Pancreas (tissue), 10 donors: ENCODE measurements at places on chromosomes 3 and 15.
A peak's percentile ranks its signal among the peaks of the same experiment; 100 is the strongest.

DNA sequence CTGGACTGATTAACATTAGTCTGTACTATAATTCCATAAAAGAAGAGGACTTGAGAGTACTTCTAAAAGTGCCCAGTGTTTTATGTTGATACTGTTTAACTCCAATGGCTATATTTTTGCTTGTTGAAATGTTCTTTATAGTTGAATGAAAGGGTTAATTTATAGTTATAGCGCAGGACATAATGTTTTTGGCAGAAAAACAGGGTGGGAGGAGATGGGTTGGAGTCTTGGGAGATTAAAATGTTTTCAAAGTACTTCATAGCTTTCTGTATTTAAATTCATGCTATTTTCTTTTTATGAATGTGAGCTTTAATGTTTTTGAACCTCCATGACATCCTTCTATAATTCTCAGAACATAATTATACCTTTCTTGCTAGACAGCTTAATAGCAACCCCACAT is 108.2 kb downstream of the CNTN3 start:
- no peak overlapping the region for H3K4me3 ChIP-seq
- H3K4me1 ChIP-seq = no peaks in the 10 kb centered on the region
- H3K27ac ChIP-seq = no peak overlapping the region
- H3K36me3 ChIP-seq = no peaks in the 10 kb centered on the region
- no peaks in the 10 kb centered on the region for H3K27me3 ChIP-seq

GRCh38 chr15:92570391-92570790 is 85.2 kb downstream of the FAM174B start:
- H3K27ac ChIP-seq = no peak overlapping the region
- H3K4me3 ChIP-seq = no peak overlapping the region
- H3K36me3 ChIP-seq = no peaks in the 10 kb centered on the region
- no peak for DNase-seq

- H3K27ac ChIP-seq = no peak overlapping the region
- H3K4me1 ChIP-seq = no peaks in the 10 kb centered on the region
- no peak for DNase-seq
- no peaks in the 10 kb centered on the region for H3K27me3 ChIP-seq
- H3K4me3 ChIP-seq = no peak overlapping the region
- no peaks in the 10 kb centered on the region for H3K36me3 ChIP-seq
These were observed 21.2 kb downstream of the LRRC2 start for GRCh38 chr3:46544771-46545503.

DNA sequence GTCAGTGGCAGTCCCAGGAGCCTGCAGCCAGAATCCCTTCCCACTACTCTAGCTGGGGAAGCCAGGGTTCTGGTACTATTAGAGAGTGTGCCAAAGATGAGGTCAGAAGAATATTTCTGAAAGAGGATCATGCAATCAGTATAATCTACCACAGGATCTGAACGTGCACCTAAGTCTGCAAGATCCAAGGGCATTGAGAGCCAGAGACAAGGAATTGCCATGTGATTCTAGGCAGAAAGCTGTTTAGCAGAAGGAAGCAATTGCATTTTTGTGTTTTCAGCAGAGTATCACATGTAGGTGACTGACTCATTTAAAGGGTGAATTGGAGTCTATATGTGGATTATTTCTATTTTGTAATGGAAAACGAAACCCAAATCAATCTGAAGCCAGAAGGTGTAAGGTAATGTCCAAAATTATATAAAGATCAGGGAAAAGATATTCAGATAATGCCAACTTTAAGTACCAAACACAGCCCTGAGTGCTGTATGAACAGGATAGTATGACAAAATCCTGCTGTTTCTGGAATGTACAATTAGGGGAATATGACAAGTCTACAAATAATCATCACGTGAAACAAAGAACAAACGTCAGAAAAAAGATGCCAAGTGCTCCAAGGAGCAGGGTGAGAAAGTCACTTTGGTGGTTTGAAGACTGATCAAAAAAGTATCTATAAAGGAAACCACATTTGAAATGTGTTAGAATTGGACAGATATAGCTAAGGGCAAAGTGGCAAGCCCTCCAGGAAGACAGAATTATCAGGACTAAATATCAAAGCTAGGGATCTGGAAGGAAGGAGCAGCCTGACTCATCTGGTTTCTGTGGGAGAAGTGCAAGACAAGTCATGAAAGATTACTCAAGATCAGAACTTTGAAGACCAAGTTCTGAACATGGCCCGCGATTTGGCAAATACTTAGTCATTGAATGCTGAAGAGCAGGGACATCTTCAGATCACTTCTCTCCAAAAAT is 1036.6 kb downstream of the NTRK3 start:
- no peaks in the 10 kb centered on the region for H3K4me1 ChIP-seq
- no peak for DNase-seq
- no peak overlapping the region for H3K4me3 ChIP-seq

DNA sequence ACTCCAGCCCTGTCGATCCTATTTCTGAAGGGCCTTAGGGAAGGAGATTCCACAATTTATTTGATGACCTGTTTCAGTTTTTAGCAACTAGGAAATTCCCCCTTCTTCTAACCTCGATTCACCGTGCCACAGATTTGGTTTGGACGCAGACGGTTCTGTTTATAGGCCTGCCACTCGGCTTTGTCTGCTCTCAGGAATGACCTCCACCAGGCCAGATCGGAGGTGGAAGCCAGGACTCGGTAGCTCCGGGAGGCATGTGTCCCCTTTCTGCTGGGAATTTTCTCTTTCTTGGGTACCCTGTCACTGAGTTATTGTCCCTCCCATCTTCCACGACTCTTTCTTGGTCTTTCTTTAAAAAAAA is 85.5 kb upstream of the ETV5 start:
- H3K27me3 ChIP-seq = no peaks in the 10 kb centered on the region
- DNase-seq = no peak
- H3K36me3 ChIP-seq = no peaks in the 10 kb centered on the region

DNA sequence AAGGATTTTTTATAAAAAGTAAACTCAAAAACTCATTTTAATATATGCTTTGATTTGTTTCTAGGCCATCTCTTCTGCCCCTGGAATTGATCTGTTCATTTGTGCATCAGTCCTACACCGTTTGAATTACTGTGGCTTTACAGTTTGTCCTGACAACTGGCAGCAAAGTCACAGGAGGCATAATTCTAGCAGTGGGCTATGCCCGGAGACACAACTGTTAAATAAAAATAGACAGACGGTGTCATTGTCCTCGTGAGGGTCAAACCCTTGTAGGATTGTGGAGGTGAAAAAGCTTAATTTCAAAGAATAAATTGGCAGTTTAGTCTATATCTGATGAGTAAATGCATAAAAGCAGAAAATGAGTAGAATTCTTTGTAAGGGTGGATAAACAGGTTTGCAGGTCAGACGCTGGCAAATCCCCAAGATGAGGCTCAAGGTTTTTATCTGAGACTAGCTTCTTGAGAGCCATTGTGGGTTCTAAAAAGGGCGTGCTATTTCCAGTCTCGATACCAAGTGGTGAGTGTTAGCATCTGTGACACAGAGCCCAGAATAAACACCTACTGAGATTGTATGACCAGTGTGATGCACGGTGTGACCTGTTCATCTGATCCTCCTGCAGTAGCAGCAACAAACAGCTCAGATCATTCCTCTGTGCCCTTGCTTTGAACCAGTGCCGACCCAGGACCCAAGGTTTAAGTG is 51.5 kb upstream of the SLCO3A1 start:
- no peak for DNase-seq
- H3K27me3 ChIP-seq = no peaks in the 10 kb centered on the region
- H3K36me3 ChIP-seq = no peaks in the 10 kb centered on the region

- H3K27ac ChIP-seq = no peak overlapping the region
- no peaks in the 10 kb centered on the region for H3K4me1 ChIP-seq
- no peaks in the 10 kb centered on the region for H3K27me3 ChIP-seq
- no peaks in the 10 kb centered on the region for H3K36me3 ChIP-seq
- DNase-seq = no peak
- no peak overlapping the region for H3K4me3 ChIP-seq
These were observed 206.1 kb upstream of the ATP10A start for GRCh38 chr15:26069231-26069641.

DNA sequence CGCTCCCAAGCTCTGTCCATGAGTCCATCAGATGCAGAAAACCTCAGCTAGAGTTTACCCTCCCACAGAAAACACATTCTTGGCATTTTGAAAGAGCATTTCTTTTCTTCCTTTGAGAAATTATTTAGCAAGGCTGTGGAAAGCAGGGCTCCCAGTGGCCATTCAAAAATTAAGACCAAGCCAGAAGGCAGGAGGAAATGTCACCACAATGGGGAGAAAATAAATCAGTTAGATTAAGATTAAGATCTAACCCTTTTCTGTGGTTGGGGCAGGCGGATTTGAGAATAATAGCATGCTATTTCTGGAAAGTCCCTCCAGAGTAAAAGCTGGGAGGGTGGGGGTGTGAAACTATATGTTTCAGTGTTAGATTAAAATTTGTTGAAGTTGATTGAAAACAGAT is 20.2 kb downstream of the LRIG1 start:
- H3K36me3 ChIP-seq = no peaks in the 10 kb centered on the region
- H3K27ac ChIP-seq = peak overlapping the region; percentile 82
- no peak for DNase-seq

DNA sequence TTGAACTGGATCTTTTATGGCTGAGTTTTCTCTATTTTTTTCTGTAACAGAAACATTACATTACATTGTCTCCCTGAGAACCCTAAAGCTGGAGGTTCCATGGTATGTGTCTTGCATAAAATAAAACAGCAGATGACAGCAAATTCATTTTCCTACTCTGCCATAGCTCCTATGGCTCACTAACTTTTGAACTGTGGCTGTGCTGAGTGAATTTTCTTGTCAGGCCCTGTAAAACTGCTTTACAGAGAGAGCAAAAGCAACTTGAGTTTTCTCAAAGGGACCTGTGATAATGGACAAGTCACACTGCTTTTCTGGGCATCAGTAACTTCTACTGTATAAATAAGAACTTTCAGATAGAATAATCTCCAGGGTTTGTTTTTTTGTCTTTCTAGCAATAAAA is 129.9 kb upstream of the TSC22D2 start:
- no peaks in the 10 kb centered on the region for H3K27me3 ChIP-seq
- no peak for DNase-seq
- no peaks in the 10 kb centered on the region for H3K36me3 ChIP-seq
- no peak overlapping the region for H3K4me3 ChIP-seq
- H3K27ac ChIP-seq = no peak overlapping the region

GRCh38 chr15:89984421-89985010 is 16.6 kb upstream of the ZNF710 start:
- H3K4me3 ChIP-seq = no peak overlapping the region
- H3K27me3 ChIP-seq = no peaks in the 10 kb centered on the region
- H3K36me3 ChIP-seq = no peaks in the 10 kb centered on the region
- no peaks in the 10 kb centered on the region for H3K4me1 ChIP-seq

GRCh38 chr3:99875581-99875928 is 57.9 kb downstream of the CMSS1 start:
- H3K27me3 ChIP-seq = no peaks in the 10 kb centered on the region
- peak overlapping the region; percentile 66 for H3K4me3 ChIP-seq
- peaks cover 7% of the 10 kb centered on the region for H3K4me1 ChIP-seq
- no peak for DNase-seq
- H3K27ac ChIP-seq = peak overlapping the region; percentile 74
- H3K36me3 ChIP-seq = no peaks in the 10 kb centered on the region

DNA sequence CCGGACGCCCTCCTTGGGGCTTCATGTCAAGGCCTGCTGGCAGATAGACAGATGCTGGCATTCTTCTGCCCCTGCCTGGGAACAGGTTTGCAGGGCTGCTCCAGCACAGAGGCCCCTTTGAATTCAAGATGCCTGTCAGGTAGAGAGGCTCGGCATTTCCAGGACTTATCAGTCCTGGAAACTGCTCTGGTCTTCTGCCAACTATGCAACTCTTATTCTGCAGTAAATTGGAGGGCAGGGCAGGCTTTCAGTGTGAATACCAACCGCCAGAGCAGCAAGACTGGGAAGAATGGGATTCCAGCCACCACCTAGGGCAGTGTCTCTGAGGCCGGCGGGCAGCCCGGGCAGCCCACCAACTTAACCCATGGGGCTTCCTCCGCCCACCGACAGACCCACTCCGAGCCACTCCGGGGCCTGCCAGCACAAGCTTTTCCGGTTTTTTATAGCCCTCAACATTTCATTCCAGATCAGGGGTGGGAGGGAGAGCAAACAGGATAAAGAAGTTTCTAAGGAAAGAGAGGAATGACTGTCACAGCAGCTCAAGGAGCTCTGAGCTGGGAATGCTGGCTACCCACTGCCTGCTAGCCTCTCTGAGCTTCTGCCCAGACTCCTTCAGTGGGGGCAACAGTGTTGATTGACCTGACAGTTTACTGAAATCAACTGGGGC is 140.9 kb downstream of the NTRK3 start:
- H3K4me3 ChIP-seq = no peak overlapping the region
- H3K27me3 ChIP-seq = no peaks in the 10 kb centered on the region
- H3K27ac ChIP-seq = no peak overlapping the region
- DNase-seq = peak; percentile 16
- H3K36me3 ChIP-seq = no peaks in the 10 kb centered on the region

DNA sequence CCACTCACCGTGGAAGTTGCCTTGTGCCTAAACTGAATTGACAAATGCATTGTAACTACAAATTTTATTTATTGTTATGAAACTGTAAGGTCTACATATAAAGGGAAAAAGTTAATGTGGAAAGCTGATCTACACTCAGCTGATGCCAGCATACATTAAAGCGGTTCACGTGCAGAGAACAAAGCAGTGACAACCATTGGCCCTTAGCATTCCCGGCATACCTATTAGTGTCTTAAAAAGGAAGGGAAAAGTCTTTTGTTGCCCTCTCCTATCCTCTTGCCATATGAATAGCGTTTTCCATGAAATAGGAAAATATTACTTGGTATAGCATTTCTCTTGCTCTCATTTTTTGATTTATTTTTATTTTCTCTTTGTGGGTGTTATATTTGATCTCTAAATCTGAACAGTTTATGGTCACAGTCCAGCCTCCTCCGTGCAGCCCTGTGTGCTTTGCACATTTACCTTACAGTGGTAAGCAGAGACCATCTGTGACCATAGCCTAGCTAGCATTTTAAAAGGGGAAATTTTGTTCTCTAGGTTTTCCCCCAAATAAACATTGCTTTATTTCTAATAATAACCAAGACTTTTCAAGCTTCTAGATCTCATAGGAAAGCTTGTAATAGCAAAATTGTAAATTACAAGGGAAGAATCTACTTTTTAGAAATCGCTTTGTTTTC is 89.7 kb upstream of the CGNL1 start:
- no peaks in the 10 kb centered on the region for H3K4me1 ChIP-seq
- DNase-seq = no peak
- no peak overlapping the region for H3K27ac ChIP-seq
- no peak overlapping the region for H3K4me3 ChIP-seq
- no peaks in the 10 kb centered on the region for H3K27me3 ChIP-seq
- H3K36me3 ChIP-seq = no peaks in the 10 kb centered on the region

DNA sequence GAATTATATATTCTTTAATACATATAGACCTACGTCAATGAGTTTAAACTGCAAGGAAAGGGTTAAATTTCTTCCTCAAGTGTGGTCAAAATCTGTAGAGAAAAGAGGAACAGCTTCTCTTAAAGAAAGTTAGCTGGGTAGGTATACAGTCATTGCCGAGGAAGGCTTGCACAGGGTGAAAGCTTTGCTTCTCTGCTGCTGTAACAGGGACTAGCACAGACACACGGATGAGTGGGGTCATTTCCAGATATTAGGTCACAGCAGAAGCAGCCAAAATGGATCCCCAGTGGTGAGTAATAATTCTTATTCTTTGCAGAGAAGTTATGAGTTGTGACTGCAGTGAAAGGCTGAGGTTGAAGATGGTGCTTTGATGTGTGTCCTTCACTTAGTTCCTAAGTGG is at the start of gene CD86:
CD86 (plus strand) TSS at position 148 of the 400 bp plus-strand sequence; CDS start at position 276, 128 bp downstream.
- peak within 1 kb of the TSS; percentile 2 for H3K4me3 ChIP-seq
- H3K36me3 ChIP-seq = no peaks in the 10 kb centered on the region
- no peaks in the 10 kb centered on the region for H3K27me3 ChIP-seq
- no peak for DNase-seq
- H3K27ac ChIP-seq = no peak within 1 kb of the TSS

GRCh38 chr3:124346487-124346886 is 354.6 kb upstream of the ROPN1 start:
- no peak overlapping the region for H3K27ac ChIP-seq
- DNase-seq = no peak
- no peaks in the 10 kb centered on the region for H3K27me3 ChIP-seq
- H3K36me3 ChIP-seq = no peaks in the 10 kb centered on the region
